ENCODE measurements at places on chromosomes 7 and 10.

- DNase-seq = no peak
Measured at GRCh38 chr7:136617176-136617575, 251.3 kb upstream of the CHRM2 start.

DNA sequence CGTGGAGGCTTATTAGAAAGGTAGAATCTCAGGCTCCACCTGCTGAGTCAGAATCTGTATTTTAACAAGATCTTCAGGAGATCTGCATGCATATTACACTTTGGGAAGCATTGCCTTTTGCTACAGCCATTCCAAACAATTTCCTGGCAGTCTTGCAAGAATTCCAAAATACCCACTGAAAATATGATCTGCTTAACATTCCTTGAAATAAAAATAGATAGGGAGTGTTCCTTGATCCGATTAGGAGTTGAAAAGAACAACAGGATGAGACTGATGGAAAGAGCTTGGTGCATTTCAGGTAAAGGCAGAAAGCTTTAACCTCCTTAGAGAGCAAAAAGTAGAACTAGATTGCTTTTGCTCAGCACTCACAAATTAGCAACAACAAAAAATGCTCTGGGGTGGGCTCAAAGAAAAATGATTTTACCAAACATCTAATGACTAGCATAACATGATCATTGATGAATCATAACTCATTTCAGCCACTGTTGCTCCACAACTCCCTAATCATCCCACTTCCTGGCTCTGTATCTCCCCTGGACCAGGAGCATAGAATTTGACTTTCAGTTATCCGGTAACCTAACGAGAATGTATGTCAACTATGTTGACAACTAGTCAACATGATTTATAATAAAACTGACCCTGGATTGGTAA, 115.2 kb downstream of the RNLS start:
- DNase-seq = no peak

- DNase-seq = peak; percentile 73
Measured at GRCh38 chr10:26881600-26882331, 21.0 kb upstream of the ABI1 start.

DNA sequence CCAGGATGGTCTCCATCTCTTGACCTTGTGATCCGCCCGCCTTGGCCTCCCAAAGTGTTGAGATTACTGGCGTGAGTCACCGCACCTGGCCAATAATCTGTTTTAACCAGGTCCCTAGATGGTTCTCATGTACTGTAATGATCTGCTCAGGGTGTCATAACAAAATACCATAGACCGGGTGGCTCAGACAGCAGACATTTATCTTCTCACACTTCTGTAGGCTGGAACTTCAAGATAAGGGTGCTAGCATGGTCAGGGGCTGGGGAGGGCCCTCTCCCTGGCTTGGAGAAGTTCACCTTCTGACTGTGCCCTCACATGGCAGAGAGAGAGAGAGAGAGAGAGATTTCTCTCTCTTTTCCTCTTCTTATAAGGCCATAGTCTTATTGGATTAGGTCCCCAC, 279.4 kb upstream of the LYZL1 start:
- peak; percentile 85 for DNase-seq

GRCh38 chr7:42456267-42456666, 219.3 kb upstream of the GLI3 start:
- DNase-seq = no peak

GRCh38 chr7:53740971-53741370, 705.5 kb downstream of the POM121L12 start:
- no peak for DNase-seq

- DNase-seq = no peak
Measured at GRCh38 chr10:96719200-96719599, 1.1 kb downstream of the PIK3AP1 start.

DNA sequence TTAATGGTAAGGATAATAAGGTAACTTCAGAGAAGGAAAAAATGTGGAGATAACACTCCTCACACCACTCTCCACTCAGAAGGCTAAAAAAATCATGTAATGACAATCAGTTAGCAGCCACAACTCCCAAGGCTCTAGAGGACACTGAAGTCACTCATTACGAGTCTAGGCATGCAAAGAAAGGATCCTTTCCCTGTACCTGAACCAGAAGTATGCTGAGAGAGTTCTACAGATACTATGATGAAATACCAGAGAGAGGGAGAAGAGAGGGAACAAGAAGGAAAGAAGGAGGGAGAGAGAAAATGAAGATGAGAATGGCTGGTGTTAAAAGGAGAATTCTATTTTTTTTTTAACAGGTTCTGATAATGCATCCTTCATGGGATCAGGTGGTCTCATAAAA, 224.3 kb upstream of the PLXNA4 start:
- no peak for DNase-seq

DNA sequence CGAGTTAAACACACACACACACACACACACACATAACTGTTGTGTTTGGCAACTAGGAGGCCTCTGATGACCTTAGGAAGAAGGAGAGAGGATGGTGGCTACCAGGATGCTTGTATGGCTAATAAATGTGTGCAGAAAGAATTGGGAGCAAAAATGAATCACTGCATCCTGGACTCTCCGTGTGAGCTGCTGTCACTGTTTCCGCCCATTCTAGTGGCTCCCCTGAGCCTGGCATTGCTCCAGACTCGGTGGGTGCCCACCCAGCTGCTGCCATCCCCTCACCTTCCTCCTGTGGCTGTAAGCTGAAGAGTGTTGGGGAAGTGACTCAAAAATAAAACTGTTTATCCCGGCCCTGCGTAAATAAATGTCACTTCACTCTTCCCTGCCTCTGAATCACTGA, 149.5 kb upstream of the MINDY3 start:
- DNase-seq = no peak

GRCh38 chr7:34091321-34091917, 186.1 kb downstream of the BMPER start:
- DNase-seq = peak; percentile 49

- no peak for DNase-seq
Measured at GRCh38 chr7:156544919-156545715, 95.5 kb upstream of the RNF32 start.

DNA sequence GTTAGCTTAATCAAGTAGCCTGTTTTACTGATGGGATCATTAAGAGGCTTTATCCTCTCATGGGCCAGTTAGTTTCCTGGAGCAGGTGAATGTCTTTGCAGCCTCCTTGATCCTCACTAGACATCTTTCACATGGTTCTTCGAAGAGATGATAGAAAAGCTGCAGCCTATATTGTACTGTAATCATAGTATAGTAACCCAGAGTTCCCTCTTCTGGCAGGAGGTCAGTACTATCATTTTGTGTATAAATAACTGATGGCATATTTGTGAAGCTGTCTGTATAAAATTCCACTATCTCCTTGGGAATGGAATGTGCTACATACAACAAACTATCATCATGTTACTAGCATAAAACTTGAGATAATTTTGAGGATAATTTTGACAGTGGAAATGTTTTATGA, 123.8 kb upstream of the PRPS1L1 start:
- DNase-seq = no peak

Measured in hematopoietic multipotent progenitor cell treated with erythropoietin and hydrocortisone succinate and interleukin-3 and kit ligand, for 8 days (in vitro differentiated cells).